ENCODE measurements at places on chromosomes 12 and 14.

DNA sequence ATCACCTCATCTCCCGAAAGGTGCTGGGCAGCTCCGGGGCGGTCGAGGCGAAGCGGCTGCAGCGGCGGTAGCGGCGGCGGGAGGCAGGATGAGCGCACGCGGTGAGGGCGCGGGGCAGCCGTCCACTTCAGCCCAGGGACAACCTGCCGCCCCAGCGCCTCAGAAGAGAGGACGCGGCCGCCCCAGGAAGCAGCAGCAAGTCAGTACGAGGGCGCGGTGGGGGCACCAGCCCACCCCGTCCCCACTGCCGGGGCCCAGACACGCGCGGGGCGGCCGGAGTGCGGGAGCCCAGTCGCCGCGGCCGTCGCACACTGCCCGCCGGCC, 862 bp downstream of the HMGA2 start:
- DNase-seq = no peak

- DNase-seq = no peak
These were observed 5.5 kb downstream of the ASIC1 start for GRCh38 chr12:50062728-50063460.

DNA sequence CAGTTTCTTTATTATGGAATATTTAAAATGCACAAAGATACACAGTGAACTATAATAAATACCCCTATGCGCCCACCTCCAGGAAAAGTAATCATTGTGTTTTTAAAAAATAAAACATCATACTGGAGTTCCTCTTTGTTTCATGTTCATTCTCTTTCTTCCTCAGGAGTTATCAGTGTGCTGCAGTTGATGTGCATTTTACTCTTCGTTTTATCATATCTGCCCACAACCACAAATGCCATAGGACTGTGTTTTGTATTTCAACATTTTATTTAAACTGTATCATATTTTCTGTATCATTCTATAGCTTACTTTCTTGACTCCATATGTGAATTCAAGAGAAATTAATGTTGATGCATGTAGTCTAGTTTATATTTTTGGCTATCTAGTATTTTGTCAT, 53.9 kb downstream of the TSHR start:
- no peak for DNase-seq

DNA sequence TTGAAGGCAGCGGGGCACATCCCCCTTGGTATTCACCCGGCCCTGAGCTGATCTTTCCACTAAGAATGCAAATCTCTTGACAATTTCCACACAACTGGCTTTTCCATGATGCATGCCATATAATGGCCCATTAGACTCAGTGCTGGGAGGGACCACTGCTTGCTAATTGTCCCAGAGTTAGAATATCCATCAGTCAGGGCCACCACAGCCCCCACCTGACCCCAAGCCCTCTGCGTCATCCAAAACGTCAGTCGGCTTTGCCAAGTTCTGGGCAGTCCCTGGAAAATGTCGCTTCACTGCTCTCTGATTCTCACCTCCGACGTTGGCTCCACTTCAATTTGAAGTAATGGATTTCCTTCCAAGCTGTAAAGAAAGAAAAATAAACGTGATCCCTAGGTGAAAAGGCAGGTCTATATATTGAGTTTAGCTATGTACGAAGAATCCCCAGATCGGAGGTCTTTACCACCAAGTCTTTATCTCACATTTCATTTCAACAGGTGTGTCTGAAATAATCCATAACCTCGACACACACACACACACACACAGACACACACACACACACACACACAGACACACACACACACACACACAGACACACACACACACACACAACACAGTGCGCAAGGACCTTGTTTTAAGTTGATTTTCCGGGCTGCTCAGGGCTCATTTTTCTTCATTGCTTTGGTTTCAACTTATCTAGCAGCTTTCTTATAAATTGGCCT, 165.5 kb upstream of the NOS1 start:
- DNase-seq = no peak

GRCh38 chr12:67764946-67765619, 116.5 kb downstream of the DYRK2 start:
- no peak for DNase-seq

DNA sequence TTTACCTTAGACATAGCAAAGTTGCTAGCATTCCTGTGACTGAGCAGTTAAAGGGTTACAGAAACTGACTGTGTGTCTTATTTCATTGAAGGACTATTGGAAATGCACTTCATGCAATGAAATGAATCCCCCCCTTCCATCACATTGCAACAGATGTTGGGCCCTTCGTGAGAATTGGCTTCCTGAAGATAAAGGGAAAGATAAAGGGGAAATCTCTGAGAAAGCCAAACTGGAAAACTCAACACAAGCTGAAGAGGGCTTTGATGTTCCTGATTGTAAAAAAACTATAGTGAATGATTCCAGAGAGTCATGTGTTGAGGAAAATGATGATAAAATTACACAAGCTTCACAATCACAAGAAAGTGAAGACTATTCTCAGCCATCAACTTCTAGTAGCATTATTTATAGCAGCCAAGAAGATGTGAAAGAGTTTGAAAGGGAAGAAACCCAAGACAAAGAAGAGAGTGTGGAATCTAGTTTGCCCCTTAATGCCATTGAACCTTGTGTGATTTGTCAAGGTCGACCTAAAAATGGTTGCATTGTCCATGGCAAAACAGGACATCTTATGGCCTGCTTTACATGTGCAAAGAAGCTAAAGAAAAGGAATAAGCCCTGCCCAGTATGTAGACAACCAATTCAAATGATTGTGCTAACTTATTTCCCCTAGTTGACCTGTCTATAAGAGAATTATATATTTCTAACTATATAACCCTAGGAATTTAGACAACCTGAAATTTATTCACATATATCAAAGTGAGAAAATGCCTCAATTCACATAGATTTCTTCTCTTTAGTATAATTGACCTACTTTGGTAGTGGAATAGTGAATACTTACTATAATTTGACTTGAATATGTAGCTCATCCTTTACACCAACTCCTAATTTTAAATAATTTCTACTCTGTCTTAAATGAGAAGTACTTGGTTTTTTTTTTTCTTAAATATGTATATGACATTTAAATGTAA, 31.5 kb downstream of the MDM2 start:
- no peak for DNase-seq

DNA sequence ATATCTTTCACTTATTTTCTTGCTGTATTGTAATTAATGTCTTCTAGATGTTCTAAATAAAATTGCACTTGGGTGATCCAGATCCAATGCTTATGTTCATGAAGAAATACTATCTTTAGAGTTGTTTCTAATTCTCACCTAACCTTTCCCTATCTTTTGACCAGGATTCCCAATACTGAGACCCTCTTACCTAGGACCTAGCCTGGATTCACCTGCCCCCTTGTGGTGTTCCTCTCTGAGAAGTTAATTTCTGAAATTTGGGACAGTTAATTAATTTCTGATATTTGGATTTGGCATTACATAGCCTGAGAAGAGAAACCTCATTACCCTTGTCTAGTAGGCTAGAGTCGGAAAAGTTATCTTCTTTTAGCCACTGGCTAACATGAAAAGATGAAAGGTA, 29.5 kb downstream of the FOXA1 start:
- no peak for DNase-seq

GRCh38 chr14:92549859-92550230, 36.3 kb downstream of the RIN3 start:
- DNase-seq = no peak

GRCh38 chr12:3897371-3897971, 24.3 kb upstream of the PARP11 start:
- DNase-seq = no peak

DNA sequence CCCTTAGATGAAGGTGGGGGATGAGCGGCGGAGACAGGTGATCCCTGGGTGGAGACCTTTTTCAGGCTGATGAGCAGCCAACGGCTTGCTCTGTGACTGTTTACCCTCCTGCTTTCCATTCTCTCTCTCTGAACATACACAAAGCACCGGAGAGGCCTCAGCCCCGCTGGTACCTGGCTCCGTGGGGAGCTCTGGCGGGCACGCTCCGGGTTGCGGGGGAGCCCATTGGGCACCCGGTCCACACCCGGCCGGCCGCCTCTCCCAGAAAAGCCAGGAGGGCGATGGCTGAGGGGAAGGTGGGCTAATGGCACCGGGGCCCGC, 545 bp downstream of the SMARCC2 start:
- DNase-seq = peak; percentile 11

GRCh38 chr12:115264605-115265004, 580.6 kb upstream of the TBX3 start:
- DNase-seq = no peak

GRCh38 chr14:78978896-78979295, 808.7 kb downstream of the NRXN3 start:
- DNase-seq = no peak

- DNase-seq = no peak
These were observed 105.3 kb downstream of the SLC6A15 start for GRCh38 chr12:84807249-84807648.

GRCh38 chr12:96070670-96071279, 35.4 kb upstream of the LTA4H start:
- no peak for DNase-seq

- no peak for DNase-seq
These were observed 226.6 kb upstream of the TMTC1 start for GRCh38 chr12:30010071-30011052.

DNA sequence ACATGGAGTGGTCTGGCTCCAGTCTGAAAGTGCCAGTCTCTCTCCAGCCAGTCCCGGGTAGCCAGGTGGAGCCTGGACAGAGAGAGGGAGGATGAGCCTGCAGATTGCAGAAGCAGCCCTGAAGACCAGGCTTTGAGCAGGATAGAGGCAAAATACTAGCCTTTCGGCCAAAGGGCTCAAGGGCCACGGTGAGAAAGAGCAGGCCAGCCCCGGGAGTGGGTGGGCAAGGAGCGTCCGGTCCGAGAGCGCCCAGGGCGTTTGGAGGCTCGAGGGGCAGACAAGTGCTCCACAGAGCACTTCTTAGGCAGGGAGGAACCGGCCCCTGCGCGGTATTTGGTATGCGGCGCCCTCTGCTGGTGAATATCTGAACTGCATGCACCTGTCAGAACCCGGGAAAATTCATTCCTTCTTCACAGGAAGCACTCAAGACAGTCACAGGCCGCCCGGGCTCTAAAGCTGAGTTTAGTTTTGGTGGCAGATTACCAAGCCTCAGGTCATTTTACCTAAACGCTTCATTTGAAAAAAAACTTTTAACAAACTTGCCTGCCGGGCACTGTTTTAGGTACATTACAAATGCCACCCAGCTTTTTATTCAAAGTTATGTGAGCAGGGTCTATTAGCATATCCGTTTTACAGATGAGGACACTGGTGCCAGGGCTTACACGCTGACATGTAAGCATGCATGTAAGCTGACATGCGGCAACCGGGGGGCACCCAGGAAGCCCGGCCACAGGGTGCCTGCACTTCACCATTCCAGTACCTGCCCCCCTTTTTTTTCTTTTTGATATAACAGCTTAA, 21.0 kb upstream of the PSMC1 start:
- DNase-seq = peak; percentile 33

- DNase-seq = no peak
These were observed 8.8 kb downstream of the BCL7A start for GRCh38 chr12:122030424-122031035.

- DNase-seq = peak; percentile 83
These were observed 12.4 kb downstream of the FAM181A start for GRCh38 chr14:93939304-93940229.

- no peak for DNase-seq
These were observed 209.6 kb upstream of the KRR1 start for GRCh38 chr12:75720812-75721641.

DNA sequence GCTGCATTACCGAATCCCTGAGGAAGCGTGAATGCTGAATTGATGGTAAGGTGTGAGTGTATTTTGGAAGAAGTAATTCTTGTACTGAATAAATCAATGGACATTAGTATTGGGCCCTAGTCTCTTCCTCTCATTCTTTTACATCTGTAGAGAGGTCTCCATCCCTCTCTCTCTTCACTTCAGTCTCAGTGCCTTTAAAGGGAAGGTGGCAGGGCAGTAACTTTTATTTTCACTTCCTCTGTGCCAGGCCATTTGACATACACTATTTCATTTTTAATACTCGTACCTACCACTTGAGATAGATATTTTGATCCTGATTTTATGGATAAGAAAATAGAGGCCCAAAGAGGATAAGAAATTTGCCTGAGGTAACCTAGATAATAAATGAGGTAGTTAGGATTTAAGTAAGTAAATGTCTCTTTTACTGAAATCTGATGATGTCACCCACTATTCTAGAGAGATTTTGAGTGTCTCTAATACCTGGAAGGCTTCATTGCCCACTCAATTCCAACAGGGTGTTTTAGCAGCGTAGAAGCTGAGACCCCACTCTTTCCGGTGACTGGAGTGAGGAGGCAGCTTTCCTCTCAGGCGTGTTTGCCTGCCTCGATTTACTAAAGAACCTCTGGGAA, 177.9 kb upstream of the PRICKLE1 start:
- no peak for DNase-seq

DNA sequence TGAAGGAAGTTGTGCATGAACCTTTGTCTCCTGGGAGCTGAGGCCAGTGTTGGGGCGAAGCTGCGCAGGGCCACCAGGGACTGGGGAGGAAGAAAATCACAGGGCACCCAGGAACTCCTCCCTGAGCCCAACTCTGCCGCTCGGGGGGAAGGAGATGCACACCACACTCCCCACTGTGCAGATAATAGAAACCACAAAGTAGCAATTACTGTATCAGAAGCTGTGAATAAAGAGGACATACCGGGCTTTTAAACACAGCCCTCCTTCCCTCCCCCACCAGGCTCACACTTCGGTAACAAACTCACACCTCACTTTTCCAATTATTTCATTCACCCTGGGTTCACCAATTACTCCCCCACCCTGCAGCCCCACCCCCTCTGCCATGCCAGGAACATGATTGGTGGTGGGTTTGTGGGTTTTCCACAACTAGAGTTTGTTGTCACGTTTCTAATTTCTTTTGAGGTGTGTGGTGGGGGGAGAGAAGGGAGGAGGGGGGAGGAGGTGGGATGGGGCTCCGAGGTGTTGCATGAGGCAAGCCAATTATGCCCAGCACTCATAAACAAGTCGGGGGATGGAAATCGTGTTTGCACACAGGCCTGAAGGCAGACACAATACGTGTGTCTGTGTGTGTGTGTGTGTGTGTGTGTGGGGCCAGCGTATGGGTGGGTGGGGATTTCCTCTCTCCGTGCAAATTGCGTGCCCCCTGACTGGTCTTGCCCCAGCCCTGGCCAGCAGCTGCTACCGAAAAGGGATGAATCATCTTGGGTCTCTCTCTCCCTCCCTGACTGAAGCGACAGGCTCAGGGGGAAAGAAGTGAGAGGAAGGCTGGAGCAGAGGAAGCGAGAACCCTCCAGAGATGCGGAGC, 103.3 kb downstream of the RBM19 start:
- no peak for DNase-seq

DNA sequence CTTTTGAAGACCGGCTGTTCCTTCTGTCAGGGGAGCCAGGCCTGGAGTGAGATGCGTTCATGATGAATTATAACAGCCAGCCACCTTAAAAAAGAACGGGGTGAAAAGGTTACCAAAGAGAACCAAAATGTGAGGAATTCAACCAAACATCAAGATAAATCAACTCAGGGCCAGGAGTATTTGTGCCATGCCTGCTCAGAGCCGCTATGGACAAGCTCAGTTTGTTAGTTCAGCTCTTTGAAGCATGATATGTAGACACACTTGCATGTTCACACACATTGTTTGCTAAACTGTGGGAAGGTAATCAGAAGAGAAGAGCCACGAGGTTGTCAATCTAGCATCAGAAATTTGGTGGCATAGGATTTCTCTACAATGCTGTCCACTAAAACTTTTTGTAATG, 367.4 kb upstream of the TBX3 start:
- no peak for DNase-seq

All from effector CD8-positive, alpha-beta T cell (primary cell).